ENCODE measurements at places on chromosomes 1 and 21. TPM values are rescaled to one million over a fixed set of nuclear protein-coding genes. Genes with fewer than 3 reads are reported as not detected.

GRCh38 chr1:193537266-193538002 is 351.0 kb upstream of the B3GALT2 start:
- DNase-seq: peak; percentile 76

DNA sequence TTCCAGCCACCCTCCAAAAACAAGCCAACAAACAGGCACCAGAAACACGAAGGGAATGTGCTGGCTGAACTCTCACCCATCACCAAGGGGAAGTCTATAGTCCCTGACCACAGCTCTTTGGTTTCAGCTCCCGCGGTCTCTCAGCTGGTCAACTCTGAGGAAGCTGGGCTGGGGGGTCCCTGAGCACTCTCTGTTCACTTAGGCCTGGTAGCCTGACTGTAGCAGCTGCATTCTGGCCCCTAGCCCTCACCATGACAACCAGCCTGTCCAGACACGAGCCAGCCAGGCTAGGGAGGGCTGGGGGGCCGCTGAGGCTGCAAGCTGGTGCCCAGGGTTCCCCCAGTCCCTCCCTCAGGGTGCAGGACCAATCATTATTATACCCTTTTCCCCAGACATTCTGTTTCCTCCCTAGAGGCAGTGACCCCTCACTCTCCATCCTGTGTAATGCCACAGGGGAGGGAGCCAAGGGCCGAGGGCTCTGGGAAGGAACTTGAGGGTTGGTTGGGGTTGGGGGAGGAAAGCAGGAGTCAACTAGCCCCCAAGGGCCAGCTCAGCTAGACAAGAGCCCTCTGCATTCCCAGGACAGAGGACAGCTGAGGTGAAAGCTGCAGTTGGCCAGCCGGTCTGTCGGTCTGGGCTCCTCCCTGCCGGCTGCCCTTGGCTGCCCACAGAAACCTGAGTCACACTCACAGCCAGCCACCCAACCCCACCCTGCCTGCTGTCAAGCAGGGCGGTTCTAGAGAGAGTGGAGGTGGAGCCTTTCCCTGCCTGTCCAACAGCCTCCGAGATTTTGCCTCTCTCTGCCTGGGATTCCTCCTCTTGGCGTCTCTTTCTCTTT is 1.2 kb upstream of the TRAPPC3 start:
- DNase-seq: peak; percentile 99

GRCh38 chr1:236058141-236058934 is 6.6 kb downstream of the NID1 start:
- DNase-seq: peak; percentile 71

- peak; percentile 31 for DNase-seq
Observed at GRCh38 chr1:175887981-175888428, 144.6 kb upstream of the TNR start.

The KDF1 gene
- not detected for total RNA-seq

DNA sequence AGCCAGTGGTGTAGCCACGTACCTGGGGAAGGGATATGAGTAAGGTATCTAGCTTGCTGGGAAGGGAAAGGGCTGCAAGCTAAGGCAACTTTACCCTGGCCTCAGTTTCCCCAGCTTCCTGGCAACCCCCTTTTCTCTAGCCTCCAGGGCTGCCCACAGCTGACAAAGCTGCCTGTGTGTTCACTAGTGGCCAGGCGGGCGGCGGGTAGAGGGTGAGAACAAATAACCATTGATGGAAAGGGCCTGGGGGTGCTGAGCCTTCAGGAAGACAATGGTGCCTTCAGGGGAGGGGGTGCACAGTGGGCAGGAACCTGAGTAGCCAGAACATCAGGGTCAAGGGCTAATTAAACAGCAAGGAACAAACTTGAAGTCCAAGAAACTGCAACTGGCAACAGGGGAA is 6.1 kb downstream of the CERS2 start:
- DNase-seq: no peak

The TARS2 gene
- 19.2 TPM for total RNA-seq
